ENCODE measurements at places on chromosomes 16 and 17.
A peak's percentile ranks its signal among the peaks of the same experiment; 100 is the strongest.

DNA sequence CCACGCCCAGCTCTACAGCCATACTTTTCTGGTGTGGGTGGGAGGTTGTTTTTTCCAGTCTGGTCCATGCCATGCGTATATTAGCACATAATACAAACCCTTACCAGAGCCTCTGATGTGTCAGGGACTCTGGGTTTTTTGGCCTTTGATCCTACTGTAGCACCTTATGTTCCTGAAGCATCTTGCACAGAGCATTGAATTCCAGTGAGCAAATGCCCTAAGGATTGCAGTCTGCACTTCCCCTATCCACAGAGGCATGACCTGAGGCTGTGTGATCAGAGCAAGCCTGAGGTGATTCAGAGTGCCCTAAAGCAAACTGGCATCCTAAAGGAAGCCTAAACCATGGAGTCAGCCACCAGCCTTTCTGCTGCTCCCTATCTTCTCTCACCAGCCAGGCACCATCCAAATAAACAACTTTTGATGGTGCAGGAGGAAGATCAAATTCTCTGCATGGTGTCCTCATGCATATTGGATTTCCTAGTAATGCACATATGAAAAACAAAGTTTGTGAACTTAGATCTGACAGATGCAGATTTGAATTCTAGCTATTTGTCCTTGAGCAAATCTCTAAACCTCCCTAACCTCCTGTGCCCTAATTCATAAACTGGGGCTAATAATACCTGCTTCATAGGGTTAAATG, 41.2 kb upstream of the HAS3 start:
- no peak for DNase-seq

DNA sequence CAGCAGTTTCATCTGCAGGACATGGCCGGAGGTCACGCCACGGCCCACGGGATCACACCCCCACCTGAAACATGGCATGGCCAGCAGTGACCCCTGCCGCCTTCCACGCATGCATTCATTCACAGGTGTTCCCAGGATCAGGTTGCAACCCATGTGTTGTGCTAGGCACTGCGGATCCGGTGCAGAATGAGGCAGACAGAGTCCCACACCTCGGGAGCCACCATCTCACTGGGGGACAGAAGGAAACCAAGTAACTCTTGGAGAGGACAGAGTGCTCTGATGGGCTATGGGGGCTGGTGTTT, 4.3 kb upstream of the MSRB1 start:
- DNase-seq: no peak

DNA sequence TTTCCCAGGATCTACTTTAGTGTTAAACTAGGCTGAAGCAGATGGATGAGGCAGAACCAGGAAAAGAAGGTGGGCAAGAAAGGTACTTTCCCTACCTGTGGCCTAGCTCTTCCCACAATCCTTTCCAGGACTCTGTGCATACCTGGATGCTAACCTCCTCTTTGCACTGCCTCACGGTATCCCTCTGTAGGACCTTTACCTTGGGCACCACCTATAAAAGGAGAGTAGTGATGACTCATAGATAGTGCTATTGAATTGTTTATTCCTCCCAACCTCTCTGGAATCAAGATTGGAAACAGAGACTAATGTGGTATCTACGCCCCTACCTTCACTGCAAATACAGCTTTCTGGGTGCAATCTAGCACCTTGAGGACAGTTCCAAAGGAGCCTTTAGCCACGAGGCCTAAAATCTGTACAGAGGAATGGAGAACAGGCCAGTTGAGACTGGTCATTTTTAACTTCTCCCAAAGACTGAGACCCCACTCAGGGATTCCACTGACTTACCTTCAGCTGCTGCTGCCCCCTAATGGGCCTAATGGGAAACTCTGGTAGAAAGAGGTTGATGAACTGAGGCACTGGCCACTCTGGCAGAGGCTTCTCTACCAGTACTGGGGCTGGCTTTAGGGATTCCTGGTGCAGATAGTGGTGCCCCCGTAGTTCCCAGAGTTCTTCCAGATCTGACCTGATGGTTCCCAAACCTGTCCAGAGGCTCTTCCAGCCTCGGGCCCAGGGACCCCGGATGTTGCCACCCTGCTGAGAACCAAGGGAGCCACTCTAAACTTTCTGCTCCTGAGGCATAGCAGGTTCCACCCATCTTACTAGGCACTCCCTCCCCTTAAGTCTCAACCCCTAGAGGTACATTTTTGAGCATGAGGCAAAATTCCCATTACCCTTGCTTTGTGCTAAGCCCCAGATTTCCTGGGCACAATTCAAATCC, 781 bp downstream of the RSKR start:
- no peak for DNase-seq

- DNase-seq: no peak
Observed at GRCh38 chr17:6470146-6470718, 26.0 kb downstream of the PIMREG start.

- no peak for DNase-seq
Observed at GRCh38 chr17:69175625-69176456, 34.1 kb upstream of the ABCA6 start.

- peak; percentile 49 for DNase-seq
Observed at GRCh38 chr17:2689411-2690164, 22.0 kb downstream of the CLUH start.

GRCh38 chr17:41682631-41683030, 6.1 kb upstream of the EIF1 start:
- no peak for DNase-seq

DNA sequence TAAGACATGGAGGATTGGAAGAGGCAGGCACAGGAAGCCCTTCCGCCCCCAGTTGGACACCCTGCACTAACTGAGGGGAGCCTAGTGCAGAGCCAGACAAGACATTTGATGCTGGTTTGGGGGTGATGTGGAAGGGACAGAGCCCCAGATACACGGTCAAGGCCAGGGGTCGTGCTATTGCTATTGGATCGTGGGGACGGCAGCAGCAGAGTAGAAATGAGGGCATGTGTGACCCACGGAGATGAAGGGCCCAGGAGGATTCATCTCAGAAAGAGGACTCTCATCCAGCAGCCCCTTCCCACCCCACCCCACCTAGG, 2.0 kb upstream of the VAMP2 start:
- no peak for DNase-seq

- no peak for DNase-seq
Observed at GRCh38 chr16:84832488-84833143, 12.8 kb downstream of the CRISPLD2 start.

GRCh38 chr16:86410081-86410480, 100.2 kb upstream of the FOXF1 start:
- DNase-seq: no peak

GRCh38 chr16:58021661-58022551, 3.6 kb upstream of the MMP15 start:
- DNase-seq: no peak

GRCh38 chr16:24991349-24991748, 23.8 kb downstream of the ARHGAP17 start:
- no peak for DNase-seq

DNA sequence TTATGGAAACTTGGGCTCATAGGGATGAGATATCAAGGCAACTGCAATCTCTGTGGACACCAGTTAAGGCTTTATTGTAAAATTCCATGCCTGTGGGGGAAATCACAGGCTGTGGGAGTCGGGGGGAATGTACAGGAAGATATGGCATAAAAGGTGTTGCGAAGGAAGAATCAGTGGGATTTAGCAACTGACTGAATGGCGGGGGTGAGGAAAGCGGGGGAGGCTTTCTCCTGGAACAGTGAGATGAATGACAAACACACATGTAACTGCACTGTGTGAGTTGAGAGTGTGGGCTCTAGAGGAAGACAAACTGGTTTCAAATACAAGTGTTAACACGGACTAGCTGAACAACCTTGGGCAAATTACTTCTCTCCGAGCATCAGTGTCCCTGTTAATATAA, 143.7 kb downstream of the PRKCB start:
- DNase-seq: no peak

DNA sequence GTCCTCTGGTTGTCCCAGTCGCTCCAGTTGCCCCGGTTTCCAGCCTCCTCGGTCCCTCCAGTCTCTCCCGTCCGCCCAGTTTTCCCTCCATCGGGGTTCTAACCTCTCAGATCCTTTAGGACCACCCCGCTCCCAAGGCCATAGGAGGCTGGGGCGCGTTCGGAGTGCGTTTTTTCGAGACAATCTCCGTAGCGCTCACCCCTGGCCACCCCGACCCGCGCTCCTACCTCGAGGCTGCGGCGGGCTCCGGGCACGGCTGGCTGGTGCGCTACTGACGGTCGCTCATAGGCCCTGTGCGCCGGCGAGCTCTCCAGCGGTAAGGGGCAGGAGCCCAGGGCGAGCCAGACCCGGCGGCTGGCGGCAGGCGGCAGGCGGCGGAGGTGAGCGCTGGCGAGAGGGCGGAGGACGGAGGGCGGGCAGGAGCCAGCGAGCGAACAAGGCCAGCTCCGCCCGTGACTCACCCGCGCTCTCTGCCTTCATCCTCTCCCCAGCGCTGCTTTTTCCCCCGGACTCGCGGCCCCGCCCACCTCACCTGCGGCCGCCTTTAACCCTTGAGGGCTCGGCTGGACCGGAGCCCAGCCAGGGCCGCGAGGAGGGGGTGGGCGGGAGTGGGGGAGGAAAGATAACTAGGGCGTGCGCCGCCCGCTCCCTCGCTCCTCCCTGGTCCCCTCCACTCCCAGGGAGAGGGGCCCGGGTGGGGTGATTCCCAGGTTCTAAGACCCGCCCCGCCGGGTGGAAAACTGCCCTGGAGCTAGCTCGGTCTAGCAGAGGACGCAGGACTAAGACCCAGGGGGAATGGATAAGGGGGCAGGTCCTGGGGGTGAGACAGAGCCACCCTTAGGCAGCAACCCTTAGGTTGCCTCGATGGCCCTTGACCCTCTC, at the start of gene SP6:
Gene SP6 (minus strand): TSS at position 472 of the 882 bp plus-strand sequence. CDS start 2,734 bp downstream, outside the sequence.
- DNase-seq: peak; percentile 47

GRCh38 chr17:27571563-27572352, 59.2 kb upstream of the LGALS9 start:
- no peak for DNase-seq

GRCh38 chr17:38735161-38735997, 5.2 kb downstream of the CISD3 start:
- DNase-seq: no peak

GRCh38 chr16:87791295-87792204, 25.8 kb upstream of the KLHDC4 start:
- DNase-seq: no peak

DNA sequence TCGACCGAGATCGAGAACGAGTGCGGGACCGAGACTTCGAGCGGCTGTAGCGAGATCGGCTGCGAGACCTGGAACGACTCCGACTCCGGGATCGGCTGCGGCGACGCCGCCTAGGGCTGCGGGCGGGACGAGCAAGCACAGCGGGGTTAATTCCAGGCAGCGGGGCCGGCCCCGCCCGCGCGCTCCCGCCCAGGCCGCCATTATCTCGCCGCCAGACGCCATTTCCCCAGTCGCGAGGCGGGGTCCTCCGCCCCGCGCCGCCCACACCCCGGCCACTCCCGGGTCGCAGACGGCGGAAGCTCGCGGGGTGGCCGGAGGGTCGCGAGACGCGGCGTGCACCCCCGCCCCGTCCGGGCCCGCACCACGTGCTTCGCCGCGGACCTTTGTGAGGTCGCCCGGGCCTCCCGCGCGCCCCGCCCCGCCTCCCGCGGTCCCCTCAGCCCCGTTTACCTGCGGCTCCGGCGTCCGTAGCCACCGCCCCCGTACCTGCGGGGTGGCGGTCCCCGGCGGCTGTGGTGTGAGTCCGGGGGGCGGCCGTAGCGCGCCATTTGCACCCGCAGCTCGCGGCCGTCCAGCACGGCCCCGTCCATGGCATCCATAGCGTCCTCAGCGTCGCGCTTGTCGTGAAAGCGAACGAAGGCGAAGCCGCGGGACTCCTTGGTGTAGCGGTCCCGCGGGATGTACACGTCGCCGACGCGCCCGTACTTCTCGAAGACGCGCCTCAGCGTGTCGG, 616 bp downstream of the SRSF2 start:
- no peak for DNase-seq

- no peak for DNase-seq
Observed at GRCh38 chr16:12530302-12530701, 273.4 kb downstream of the CPPED1 start.

- DNase-seq: no peak
Observed at GRCh38 chr17:17341452-17341851, 38.3 kb downstream of the NT5M start.

- DNase-seq: no peak
Observed at GRCh38 chr17:301681-302299, 50.8 kb downstream of the RPH3AL start.

GRCh38 chr16:53153130-53153529, 98.3 kb downstream of the CHD9 start:
- no peak for DNase-seq

GRCh38 chr17:1047177-1047878, 50.4 kb downstream of the TIMM22 start:
- DNase-seq: no peak

DNA sequence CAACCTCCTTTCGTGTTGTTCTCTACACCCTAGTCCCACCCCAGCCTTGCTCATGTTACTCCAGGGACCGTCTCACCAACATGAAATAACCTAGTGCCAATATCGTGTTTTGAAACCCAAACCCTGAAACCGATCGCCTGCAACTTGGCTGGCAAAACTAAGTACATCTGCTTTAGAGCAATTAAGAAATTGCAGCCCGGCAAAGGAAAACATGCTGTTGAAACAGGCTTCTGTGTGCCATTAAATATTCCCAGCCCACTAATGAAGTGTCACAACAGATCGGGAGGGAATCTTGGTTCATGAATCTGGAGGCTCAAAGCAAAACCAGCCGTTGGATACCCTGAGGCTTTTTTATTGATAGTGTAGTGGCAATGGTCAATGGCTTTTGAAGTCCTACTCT, 48.3 kb upstream of the GPR139 start:
- DNase-seq: no peak

GRCh38 chr16:81371106-81371505, 56.3 kb downstream of the GAN start:
- no peak for DNase-seq

- DNase-seq: no peak
Observed at GRCh38 chr17:12744298-12744697, 45.0 kb upstream of the ARHGAP44 start.

- DNase-seq: no peak
Observed at GRCh38 chr16:54246454-54246821, 40.1 kb downstream of the IRX3 start.

DNA sequence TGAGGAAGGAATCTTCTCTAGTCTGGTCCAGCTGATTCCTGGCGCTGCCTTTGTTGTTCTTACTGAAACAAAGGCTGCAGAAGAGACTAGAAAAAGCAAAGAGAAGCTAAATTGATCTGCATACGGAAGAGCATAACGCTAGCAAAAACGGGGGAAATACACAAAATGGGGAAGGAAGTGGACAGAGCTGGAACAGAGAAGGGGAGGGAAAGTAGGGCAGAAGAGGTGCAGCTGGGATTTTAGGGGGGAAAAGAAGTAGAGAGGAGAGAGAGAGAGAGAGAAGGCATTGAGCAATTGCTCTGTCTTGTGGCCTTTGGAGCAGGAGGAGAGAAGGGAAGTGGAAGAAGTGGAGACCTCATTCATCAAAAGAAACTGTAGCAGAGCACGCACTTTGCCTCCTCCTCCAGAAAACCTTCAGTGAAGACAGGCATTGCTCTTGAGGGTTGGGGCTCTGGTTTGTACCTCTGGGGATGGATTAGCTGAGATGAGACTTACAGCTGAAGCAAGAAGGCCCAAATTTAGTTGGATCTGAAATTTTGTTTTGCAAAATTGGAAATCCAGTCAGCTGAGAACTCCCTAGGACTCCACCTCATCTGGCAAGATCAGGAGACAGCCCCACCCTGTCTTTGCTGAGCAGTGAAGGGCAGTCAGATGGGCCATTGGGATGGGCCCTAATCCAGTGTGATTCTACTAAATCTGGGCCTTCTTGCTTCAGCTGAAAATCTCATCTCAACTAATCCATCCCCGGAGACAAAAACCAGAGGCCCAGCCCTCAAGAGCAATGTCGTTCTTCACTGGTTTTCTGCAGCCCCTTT, 55.8 kb downstream of the CDRT4 start:
- no peak for DNase-seq

- no peak for DNase-seq
Observed at GRCh38 chr17:6910987-6911603, 79.6 kb upstream of the TEKT1 start.

GRCh38 chr16:17076092-17076754, 394.5 kb downstream of the XYLT1 start:
- DNase-seq: no peak

Measured in NCI-H187 (cell line).